Tongue (tissue), 3 donors: ENCODE measurements at places on chromosomes 1 and 21.

GRCh38 chr1:163271535-163271934 is 50.2 kb upstream of the NUF2 start:
- no peak for DNase-seq

- peak; percentile 70 for DNase-seq
Observed at GRCh38 chr1:16980473-16981268, at the start of gene MFAP2. MFAP2 (minus strand) TSS chr1:16980620; CDS start chr1:16978273, 2,347 bp downstream.

DNA sequence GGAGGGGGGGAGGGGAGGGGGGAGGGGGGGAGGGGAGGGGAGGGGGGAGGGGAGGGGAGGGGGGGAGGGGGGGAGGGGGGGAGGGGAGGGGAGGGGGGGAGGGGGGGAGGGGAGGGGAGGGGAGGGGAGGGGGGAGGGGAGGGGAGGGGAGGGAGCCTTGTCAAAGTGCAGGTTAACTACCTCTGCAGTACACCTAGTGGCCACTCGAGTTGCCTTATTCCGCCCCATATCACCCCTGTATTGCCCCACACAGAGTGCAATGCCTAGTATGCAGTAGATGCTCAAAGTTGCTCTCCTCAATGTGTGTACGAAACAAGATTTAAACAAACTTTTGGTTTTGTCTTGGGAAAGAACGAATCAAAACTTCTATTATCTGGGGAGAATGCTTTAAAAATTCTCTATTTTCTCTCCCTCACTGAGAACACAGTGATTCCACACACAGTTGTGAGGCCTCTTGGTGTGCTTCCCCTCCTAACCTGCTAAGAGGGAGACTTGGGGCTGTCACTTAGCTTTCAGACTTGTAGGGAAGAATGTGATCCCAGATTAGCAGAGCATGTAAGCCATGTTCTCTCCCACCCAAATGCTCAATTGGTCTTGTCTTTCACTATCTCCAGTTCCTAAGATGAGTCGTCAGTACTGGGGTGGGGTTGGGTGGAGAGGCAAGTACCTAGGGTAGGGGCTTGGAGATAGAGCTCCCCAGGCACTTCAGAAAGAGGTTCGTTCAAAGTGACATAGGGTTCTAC is 79.7 kb upstream of the MAP10 start:
- no peak for DNase-seq

GRCh38 chr1:61088163-61088974 is 6.0 kb downstream of the NFIA start:
- DNase-seq, result no peak

GRCh38 chr1:225119307-225119706 is 189.8 kb downstream of the DNAH14 start:
- no peak for DNase-seq

DNA sequence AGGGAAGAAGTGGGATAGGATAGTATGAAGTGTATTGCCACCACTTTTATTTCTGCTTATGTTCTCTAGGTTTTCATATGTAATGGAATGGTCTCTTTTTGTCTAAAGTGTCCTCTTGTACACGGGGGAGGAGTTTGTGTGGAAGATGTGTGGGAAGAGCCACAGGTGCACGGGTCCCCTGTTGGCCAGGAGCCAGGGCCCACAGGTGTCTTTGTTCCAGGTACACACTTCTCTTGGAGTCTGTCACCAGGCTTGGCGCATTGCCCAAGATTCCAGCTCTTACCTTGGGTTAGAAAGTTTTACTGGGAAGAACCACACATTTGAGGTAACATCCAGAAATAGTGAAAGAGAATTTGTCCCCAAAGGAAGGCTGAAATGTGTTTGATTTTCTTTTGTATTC is 10.5 kb downstream of the TENT5C start:
- DNase-seq, result no peak
